ENCODE measurements at places on chromosomes 11 and 22.

- DNase-seq, result no peak
Measured at GRCh38 chr11:33060271-33060670, 20.9 kb downstream of the TCP11L1 start.

DNA sequence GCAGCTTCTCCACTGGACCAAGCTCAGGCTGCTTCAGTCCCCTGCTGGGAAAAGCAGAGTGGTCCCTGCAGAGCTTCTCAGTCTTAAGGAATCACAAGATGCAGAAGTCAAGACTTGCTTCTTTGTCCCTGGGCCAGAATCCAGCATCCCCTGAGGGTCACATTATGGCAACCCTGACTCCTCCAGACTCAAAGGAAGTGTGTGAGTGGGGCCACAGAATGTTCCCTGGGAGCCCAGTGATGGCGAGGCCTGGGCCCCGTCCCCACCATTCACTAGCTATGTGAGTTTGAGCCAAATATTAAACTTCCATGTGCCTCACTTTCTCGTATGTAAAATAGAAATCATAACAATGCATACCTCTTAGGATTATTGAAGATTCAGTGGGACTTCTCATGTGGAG is 122.2 kb upstream of the NCAM1 start:
- no peak for DNase-seq

DNA sequence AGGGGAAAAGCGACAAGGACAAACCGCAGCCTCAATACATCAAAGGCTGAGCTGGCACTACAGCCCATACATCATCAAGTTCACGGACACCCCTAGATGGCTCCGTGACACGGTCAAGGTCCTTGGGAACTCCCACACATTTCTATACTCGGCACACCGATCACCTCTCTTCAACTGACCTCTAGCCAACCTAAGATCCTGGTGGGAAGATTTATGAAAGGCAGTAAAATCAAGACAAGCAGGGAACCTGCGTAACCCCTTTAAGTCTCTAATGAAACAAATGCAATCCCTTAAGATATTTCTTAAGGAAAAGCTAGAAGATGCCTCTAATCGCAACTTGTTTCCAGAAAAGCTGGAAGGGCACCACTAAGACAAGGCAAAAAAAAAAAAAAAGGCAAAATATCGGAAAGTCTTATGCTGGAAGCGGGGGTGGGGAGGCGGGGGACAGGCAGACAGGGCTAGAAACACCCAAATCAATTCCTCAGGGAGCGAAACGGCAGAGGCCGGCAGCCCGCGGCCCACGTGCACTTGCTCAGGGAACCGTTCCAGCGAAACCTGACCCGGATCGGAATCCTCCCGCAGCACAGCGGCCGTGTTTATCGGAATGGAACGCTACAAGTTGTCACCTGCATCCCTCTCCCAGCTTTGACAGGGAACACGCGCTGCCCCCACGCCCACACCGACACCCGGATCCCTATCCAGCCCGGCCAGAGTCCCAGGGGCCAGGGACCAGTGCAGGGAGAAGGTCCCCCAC is 1.4 kb downstream of the ARHGAP20 start:
- peak; percentile 43 for DNase-seq

GRCh38 chr22:50217543-50218152 is 16.8 kb downstream of the SELENOO start:
- DNase-seq, result no peak

DNA sequence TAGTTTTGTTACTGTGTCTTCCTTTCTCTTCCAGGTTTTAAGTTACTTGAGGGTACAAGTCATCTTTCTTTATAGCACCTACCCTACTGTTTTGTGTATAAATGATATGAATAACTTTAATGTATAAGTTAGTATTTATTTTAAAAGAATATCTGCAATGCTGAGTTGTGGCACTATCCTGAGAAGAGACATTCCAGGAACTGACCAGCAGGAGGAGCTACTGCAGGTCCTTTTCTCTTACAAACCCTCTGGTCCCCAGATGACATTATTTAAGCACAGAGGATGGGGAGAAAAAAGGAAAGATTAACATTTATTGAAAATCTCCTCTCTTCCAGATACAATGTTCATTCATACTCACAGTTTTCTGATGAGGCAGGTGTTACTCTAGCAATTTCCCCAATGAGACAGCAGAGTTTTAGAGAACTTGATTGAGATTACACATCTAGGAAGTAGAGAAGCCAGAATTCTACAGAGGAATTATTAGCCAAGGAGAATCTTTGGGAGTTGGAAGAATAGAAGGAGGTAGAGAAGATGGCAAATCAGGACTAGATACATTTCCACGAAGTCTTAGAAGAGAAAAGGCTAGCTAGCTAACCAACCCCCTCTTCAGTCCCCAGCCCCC is 541.2 kb upstream of the API5 start:
- DNase-seq, result peak; percentile 11

- DNase-seq, result no peak
Measured at GRCh38 chr22:50700387-50701075, 27.9 kb downstream of the SHANK3 start.

DNA sequence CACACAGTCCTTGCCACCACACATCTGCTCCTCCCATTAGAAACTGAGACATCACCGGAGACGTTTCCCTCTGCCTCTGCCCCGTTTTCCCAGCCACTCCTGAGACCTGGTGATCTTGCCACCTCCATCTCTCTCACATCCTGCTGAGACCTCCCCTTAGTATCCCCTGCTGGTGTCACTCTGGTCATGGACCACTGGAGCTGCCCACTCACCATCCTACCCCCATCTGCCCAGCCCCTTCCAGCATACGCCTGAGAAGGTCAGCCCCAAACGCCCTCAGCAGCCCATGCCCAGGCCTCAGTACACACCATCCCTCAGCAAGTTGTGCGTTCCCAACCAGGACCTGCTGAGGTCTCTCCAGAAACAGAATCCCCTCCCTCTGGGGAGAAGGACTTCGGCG is 64.3 kb downstream of the SHANK2 start:
- DNase-seq, result no peak

DNA sequence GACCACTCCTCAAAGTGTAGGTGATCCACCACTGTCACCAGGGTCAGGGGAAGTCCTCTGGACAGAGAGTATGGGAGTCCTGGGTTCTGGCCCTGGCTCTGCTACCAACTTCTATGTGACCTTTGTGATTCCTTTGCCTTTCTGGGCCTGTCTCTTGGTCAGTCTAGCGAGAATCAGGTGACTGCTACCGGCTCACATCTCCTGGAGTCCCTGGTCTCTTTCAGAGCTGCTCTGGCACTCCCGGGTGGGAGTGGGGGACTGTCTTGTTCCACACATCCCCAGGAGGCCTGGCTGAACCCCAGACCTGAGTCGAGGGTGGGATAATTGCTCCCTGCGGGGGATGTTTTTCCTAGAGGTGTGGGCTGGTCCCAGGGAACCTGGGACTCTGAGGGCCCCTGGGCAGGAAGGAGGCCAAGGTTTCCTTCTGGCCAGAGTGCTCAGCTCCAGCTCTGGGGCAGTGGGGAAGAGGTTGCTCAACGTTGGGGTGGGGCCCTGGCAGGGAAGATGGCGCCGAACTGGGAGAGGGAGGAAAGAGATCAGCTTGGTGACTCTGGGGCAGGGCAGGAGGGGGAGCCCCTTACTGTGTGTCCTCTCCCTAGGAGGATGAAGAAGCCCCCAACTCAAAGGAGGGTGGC is 2.1 kb downstream of the SOX10 start:
- no peak for DNase-seq

- no peak for DNase-seq
Measured at GRCh38 chr11:97607291-97608000, 1217.6 kb downstream of the JRKL start.

GRCh38 chr11:40202589-40203270 is 1256.7 kb downstream of the LRRC4C start:
- no peak for DNase-seq

GRCh38 chr11:35153280-35153679 is 14.3 kb downstream of the CD44 start:
- DNase-seq, result no peak

DNA sequence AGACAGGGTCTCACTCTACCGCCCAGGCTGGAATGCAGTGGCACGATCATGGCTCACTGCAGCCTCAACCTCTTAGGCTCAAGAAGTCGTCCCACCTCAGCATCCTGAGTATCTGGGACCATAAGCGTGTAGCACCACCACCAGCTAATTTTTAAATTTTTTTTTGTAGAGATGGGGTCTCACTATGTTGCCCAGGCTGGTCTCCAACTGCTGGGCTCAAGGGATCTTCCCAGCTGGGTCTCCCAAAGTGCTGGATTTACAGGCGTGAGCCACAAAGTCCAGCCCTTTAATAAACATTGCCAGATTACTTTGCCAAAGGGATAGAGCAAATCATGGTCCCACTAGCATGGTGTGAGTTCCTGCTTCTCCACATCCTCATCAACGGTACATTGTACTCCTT is 45.6 kb downstream of the KMT5B start:
- DNase-seq, result no peak

DNA sequence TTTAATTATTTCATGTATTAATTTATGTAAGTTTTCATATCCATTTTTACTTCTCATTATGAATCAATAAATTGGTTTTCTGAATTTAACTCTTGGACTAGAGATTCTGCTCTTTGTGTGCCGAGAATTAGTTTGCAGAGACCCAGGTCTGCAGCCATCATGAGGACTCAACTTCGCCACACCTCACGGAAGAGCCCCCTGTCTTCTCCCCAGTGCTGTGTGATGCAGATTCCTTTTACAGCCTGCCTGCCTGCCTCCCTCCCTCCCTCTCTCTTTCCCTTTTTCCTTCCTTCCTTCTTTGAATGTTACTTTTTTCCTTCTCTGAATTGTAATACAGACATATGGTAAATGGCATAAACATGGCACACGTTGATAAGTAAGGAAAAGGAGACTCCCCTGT is 947.7 kb downstream of the TBC1D22A start:
- DNase-seq, result no peak

GRCh38 chr11:47565340-47566148 is at the start of gene PTPMT1:
PTPMT1 (plus strand) TSS chr11:47565599; CDS start chr11:47565623, 24 bp downstream.
- peak; percentile 72 for DNase-seq

DNA sequence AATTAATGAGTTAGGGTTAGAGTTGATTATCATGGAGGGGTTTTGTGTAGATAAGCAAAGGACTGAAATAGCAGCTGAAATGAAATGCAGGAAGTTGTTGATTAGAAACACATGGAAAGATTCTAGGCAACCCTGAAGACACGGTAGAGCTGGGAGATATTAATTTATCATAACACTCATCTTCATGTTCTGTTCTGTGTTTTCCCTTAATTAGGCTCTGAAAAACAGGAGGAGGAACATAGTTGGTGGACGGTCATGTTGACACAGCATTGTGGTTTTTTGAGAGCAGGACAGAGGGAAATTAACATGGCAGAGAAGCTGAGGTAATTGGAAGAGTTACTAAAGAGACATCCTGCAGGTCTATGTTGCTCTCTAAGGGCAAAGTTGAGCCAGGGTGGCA is 138.8 kb upstream of the UBASH3B start:
- DNase-seq, result no peak

DNA sequence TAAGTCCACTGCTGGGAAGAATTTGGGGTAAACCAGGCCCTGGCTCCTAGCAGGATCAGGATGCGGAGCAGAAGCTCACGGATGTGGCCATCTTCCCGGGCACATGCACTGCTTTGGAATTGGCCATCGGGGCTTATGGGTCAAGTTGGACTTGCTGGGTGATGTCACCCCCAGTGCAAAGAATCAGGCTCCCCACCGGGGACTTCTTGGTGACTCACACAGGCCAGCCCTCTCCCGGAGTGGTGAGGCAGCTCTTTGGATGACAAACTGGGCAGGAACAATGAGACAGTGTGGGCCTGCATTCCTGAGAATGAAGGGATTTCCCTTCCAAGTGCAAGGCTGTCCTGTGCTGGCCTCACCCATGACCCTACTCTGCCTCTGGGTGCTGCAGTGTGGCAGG is 128.8 kb upstream of the ANO1 start:
- no peak for DNase-seq

GRCh38 chr11:10350334-10350733 is 45.5 kb downstream of the ADM start:
- DNase-seq, result no peak

DNA sequence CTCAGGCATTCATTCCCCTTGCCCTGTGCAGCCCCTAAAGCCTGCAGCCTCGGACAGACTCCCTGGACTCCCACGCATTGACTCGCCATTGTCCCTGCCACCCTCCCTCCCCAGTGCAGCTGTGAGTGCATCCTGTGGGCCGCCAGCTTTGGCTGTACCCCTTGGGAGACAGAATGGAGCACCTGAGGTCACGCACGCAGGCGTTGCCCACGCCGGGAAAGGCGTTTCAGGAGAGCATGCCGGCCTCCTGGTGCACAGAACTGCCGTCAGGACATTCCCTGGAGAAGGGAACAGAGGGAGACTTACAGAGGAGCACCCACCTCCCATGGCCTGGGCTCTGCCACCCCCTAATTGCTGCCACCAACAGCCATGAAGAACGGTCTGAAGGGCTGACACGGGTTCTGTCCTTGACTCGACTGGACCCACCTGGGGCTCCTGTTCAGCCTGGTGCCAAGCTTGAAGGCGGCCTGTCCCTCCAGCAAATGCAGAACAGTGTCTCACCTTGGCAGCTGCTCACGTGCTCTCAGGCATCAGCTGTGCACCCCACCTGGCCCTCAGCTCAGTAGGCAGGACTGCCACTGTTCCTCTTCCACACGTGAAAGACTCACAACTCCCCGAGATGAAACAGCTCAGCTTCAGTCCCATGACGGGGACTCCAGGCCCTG is 503.8 kb downstream of the BRD1 start:
- no peak for DNase-seq

DNA sequence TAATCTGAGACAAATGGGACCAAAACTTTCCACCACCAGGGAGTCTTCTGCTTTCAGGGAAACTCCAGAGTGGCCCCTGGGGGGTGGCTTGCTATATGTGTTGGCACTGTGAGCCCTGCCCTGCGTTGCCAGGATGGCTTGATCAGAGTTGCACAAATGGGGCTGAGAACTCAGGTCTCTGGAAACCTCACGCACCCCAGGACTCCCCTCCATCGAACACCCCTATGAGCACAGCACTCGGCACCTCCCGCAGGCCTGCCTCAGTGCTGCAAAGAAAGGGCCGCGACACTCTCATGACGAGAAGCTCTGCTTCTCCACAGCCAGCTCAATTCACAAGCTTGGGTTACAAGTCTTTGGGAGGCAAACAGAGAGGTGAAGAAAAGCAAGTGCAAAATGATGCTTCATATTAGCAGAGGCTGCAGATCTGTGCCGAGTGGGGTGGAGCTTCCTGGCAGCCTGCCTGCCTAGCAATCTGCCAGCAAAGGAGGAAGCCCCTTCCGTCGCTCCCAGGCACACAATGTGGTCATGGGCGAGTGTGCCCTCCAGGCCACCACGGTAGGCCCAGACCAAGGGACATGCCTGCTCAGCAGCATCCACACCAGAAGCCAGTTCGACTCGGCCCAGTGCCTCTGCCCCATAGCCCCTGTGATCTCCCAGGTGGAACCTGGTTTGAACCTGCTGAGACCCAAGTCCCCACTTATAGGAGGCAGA is 55.7 kb downstream of the MYH9 start:
- peak; percentile 77 for DNase-seq

DNA sequence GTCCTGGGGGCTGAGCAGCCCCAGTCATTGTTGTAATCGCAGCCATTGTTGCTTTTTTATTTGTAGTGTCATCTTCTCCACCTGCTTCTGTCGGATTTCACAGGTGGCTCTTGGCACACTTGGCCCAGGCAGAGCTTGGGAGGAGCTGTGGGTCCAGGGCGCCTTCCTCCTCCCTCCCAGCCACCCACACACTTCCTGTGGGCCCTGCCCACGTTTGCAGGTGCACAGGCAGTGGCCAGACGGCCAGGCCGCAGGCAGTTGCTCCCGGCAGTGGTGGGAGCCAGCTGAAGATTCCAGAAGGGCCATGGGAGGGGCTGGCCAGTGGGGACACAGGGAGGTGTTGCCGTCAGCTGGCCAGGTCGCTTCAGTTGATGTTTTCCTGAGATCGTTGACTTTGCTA is 1191.9 kb downstream of the BRD1 start:
- DNase-seq, result no peak

GRCh38 chr11:66123902-66124301 is 53.8 kb downstream of the PACS1 start:
- no peak for DNase-seq

All from hindlimb muscle (tissue), 1 donor.